GM12891 (cell line): ENCODE measurements at places on chromosomes 4 and X.

DNA sequence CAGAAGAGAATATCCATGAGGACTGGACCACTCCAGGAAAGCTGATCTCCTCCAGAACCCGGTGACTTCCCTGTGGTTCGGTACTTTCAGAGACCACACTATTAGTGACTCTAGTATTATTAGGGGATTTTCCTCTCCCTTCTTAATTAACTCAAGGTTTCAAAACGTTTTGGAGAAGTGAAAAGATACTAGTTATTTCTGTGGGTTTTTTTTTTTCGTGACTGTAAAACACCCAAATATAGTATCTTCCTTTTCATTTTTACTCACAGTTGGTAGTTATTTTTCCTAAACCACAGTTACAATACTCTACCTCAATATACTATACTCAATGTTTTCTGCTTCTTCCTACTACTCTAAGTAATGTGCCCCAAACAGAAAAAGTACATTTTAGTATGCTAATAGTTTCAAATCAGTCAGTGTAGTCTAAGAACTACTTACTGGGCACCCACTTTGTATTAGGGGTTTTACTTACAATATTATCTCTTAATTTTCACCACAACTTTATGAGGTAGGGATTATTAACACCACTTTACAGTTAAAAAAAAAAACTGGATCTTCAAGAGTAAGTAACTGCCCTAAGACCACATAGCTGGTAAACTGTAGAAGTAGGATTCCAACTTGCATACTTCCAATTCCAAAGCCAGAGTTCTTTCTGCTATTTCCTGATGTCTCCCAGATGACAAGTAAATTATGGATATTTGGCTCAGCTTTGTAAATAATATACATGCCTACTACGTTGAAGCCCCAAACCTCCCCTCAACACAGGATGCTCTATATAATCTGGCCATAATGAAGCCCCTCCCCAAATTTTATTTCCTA is 45.0 kb downstream of the SLC9A7 start:
- no peak for DNase-seq

DNA sequence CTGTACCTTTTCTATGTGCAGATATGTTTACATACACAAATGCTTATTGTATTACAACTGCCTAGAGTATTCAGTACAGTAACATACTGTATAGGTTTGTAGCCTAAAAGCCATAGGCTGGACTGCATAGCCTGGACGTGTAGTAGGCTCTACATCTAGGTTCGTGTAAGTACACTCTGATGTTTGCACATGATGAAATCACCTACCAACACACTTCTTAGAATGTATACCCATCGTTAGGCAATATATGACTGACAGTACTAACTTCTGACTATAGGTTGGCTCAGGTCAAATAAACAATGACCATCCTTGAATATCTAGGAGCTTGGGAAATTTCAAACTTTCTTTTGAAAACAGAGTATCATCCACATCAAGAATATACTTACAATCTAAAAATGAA is 139.0 kb downstream of the CORIN start:
- no peak for DNase-seq

DNA sequence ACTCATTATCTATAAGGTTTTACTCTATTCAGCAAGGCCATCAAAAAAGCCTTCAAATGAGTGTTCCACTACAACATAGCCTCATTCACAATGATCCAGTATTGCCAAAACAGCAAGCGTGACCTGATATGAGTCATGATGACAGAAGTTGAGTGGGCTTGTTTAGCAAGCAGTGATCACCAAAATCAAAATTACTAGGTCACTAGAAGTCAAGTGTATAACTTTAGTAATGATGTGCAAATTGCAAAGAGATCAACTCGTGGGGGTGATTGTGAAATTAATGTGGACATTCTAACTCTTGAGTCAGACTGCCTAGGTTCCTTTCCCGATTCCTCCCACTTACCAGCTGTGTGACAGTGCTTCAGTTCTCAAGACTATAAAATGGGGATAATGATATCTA is 124.5 kb downstream of the CHM start:
- DNase-seq: no peak

DNA sequence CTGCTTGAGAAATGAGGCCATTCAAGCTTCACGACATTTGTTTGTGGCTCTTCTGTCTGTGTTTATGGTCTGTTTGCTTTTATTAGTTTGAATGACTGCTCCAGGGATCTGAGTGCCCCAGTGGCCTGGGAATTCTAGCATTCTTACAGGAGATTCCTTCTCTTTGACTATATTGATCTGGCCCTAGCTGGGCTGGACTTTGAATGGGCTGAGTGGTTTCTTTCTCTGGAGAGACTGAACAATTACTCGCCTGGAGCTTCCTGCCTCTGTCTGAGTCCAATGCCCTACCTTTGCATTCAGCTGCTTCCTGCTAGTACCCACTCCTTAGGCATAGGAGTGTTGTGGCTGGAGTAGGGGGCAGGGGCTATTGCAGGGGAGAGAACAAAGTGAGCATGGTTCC is 51.2 kb upstream of the EDA start:
- DNase-seq: no peak

DNA sequence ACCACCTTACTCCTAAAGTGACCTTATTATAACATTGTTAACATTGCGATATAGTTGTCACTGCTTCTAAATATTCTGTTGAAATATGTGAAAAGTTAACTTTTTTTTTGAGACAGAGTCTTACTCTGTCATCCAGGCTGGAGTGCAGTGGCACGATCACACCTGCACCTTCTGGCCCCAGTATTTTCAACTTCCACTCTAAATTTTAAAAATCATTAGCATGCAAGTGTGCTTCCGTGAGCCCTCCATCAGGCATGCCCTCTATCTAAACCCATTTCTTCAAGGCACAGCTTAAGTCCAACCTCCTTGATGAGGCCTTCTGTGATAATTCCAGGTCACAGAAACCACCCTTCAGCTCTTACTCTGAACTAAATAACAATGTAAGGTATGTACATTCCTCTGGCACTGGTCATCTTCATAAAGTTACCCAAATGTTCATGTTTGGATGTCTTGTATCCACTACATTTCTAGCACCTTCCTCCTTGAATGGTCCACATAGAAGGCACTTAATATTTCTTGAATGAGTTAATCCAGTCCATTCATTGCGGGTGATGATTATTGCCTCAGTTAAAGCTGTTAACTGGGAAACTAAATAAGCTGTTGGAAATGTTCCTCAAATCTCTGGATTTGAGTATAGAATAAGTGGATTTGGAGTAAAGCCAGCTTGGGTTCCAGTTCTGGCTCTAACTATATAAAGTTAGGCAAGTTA is 38.6 kb upstream of the TMEM131L start:
- no peak for DNase-seq

DNA sequence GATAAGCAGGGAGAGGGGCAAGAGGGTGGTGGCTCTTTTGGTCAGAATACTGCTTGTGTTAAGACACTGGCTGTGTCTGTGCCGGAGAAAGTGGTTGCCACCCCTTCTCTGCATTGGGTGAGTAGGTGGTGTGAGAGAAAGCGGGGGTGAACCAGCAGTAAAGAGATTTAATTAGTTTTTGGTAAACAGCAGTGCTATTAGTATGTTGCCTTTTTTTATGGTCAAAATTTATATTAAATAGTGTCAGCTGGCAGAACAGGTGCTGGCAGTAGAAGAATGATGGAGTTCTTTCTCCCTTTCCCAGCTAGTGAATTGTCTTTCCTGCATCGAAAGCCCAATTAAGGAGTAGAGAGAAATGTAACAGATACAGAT is 181.6 kb downstream of the LARP7 start:
- DNase-seq: no peak

DNA sequence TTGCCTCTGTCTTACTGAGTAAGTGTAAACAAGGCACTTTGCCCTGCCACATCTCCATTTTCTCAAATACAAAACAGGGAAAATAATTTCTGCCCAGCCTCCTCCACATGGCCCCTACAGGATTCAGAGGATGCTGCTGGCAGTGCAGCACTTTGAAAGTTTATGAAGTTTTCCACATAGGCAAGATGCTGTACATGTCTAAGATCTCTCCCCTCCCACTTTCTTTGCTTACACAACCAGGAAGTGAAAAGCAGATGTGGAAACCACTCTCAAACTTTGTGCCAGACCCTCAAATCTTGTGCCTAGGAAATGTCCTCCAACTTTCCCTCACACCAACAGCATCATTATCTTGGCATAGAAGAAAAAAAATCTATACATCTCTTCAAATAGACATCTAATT is 257.0 kb upstream of the LDB2 start:
- no peak for DNase-seq

GRCh38 chr4:11799196-11799595 is 370.5 kb upstream of the HS3ST1 start:
- no peak for DNase-seq

DNA sequence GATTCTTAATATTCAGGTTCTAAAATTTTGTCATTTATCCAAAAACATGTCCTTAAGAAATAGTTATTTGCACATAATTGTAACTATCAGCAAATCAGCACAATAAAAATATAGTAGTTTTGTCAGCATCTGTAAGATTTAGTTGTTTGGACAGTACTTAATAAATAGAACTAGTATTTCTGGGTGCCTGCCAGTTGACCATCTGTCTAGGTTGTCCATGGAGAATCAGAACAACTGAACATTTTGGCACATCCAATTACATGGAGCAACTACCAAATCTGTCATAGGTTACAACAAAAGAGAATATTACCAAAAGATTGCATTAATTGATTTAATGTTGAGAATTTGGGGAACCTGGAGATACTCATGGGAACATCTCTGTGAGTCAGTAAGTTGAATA is 305.5 kb upstream of the TACR3 start:
- DNase-seq: no peak

DNA sequence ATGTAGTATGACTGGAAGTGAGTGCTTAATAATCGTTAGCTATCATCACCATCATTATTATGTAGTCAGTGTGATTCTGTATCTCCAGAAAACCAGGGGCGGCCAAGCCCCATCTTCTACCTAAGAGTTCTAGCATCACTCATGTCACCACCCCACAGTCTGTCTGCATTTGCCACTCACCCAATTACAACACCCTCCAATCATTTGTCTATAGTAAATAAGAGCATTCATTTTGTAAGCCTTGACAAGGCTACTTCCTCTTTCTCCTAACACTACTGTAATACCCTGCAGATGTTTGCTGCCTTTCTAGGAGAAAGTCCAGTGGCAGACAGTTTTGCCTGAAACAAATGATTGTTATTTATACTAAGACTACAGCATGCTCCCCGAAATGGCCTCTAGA is 15.8 kb upstream of the IL21 start:
- DNase-seq: no peak

- DNase-seq: no peak
These were observed 1.5 kb downstream of the RTL5 start for GRCh38 chrX:72130156-72130761.

- DNase-seq: no peak
These were observed at the start of gene EXOC1L for GRCh38 chr4:55819634-55820033. TSS of gene EXOC1L (plus strand) at chr4:55819790. CDS start at chr4:55820027, 237 bp downstream.

GRCh38 chr4:102344520-102344953 is 745 bp downstream of the SLC39A8 start:
- peak; percentile 51 for DNase-seq

DNA sequence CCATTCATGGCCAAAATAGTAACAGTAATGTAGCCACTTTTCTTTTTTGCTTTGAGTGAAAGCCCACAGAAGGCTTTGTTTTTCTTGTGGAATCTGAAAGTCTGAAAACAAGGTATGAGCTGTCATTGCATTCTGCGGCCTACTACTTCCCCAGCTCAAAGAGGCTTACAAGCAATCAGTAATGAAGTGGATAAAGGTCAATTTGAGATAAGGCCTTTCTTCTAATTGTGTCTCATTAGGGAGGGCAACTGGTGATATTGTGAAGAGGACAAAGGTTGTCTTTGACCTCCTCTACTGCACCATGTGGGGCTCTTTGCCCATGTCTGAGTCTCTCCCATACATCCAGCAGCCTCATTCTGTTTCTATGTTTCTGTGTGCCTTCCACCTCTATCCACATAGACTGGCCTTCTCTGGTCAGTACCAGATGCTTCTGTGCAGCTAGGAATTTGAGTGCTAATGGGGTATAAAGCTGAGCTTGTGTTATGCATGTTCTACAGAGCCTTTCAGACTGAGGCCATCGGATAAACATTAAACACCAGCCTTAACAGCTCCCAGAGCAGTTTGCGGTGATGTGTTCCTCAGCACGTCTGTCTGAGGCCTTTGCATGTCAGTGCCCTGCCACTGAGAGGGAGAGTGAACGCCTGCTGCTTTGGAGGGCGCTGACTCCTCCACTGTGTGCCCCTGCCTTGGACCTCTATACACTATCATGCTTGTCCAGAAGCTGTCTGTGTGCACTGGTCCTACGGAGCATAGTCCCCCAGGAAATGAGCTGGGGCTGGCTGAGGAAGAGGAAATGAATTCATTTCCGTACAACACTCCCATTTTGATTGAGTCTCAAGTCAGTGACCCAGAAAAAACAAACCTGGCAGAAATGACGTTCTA is 80.2 kb downstream of the SH2D1A start:
- no peak for DNase-seq

GRCh38 chr4:84319124-84319523 is 180.0 kb downstream of the NKX6-1 start:
- DNase-seq: no peak

- DNase-seq: no peak
These were observed 62.0 kb downstream of the SLAIN2 start for GRCh38 chr4:48403358-48403757.

DNA sequence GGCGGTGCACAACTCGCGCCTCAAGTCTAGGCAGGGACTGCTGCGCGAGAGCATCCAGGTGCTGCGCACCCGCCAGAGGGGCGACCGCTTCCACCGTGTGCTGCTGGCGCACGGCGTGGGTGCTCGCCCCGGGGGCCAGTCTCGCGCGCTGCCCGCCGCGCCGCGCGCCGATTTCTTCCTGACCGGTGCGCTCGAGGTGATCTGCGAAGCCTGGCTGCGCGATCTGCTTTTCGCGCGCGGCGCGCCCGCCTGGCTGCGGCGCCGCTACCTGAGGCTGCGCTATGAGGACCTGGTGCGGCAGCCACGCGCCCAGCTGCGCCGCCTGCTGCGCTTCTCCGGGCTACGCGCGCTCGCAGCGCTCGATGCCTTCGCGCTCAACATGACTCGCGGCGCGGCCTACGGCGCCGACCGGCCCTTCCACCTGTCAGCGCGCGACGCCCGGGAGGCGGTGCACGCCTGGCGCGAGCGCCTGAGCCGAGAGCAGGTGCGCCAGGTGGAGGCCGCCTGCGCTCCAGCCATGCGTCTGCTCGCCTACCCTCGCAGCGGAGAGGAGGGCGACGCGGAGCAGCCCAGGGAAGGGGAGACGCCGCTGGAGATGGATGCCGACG is 1.3 kb downstream of the CHST7 start:
- DNase-seq: no peak
